ENCODE measurements at places on chromosomes 4 and X.
A peak's percentile ranks its signal among the peaks of the same experiment; 100 is the strongest.

- no peak for DNase-seq
Observed at GRCh38 chr4:8051644-8052043, 107.0 kb downstream of the ABLIM2 start.

- no peak for DNase-seq
Observed at GRCh38 chr4:77154065-77154464, 2.9 kb upstream of the CCNG2 start.

DNA sequence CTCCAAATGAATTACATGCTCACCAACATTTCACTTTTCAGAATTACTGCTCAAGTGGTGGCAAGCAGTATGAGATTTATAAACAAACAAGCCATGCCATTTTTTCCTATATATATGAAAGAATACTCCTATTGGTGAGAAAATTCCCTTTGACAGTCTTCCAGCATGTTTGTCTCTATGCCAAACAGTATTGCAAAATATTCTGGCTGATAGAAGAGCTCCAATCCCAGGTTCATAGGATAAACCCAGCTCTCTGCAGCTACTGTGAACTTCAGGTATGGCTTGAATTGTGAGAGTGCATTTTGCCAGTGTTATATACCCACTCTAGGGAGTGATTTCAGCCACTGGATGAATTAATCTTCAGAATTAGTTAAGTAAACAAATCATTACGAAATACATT is 108.8 kb downstream of the MAGEC2 start:
- no peak for DNase-seq

- DNase-seq: no peak
Observed at GRCh38 chr4:148240241-148240640, 202.0 kb downstream of the NR3C2 start.

GRCh38 chrX:104130808-104131207 is 18.5 kb downstream of the ZCCHC18 start:
- DNase-seq: no peak

DNA sequence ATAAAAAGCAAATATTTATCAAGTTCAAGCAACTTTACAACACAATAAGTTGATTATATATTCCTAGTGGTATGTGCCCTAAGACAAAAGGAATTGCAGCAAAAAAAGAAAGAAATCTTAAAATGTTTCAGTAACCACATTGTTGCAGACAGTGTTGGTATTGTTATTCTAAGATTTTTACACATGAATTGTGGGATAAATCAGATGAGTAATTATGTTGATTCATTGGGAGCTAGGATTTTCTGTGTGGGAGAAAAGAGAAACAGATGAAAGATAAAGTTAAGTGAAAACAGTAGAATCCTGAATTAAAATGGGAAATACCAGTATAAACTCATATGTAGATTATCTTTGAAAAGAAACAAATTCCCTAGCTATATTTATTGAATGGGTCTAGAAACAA is 362.4 kb downstream of the PPP3CA start:
- DNase-seq: peak; percentile 52

- no peak for DNase-seq
Observed at GRCh38 chr4:181108237-181108636, 1135.0 kb upstream of the TENM3 start.

DNA sequence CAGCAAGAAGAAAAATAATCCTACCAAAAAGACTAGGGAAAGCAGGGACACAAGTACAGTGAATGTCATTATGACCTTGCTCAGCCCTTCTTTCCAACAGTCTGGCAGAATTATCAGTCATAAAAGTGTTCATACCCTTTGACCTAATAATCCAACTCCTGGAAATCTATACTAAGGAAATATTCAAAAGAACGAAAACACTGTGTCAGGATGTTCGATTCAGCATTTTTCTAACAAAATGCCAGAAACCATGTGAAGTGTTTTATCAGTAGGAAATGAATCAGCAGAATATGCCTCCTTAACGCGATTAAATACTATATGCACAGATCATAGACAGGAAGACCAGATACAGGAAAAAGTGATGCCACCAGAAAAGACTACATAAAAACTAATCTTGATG is 16.2 kb upstream of the S100G start:
- DNase-seq: peak; percentile 58

- no peak for DNase-seq
Observed at GRCh38 chr4:4995908-4996265, 23.4 kb downstream of the CYTL1 start.

DNA sequence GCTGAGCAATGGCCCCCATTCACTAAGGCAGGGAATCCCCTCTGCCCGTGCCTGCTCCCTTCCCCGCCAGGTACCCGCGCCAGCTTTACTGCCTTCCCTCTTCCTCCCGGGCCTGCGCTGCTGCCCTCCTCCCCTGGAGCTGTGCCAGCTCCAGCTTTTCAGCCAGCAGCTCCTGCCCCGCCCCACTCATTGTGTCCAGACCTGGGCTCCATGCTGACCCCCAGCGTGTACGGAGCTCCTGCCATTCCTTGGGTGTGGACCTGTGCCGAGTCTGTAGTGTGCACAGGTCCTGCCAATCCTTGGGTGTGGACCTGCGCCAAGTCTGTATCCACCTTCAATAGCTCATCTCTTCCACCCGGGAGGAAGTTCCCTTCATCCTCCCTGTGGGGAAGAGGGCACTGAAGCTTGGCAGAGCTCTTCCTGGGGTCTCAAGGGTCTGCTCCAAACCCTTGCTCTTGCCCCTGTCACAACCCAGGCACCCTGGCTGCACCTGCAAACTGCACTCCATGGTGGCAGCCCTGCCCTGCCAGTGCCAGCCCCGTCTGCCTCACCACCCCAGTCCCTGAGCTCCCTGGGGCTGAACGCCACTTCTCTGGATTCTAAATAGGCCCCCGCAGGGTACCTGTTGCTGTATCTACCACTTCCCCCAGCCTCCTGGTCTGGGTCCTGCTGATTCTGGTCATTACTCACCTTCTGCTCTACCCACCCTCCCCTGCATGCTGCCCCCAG is 63.9 kb downstream of the TRMT44 start:
- no peak for DNase-seq

GRCh38 chr4:21544415-21544814 is 404.2 kb downstream of the KCNIP4 start:
- peak; percentile 1 for DNase-seq

GRCh38 chrX:149398027-149398426 is 107.1 kb downstream of the IDS start:
- no peak for DNase-seq

- peak; percentile 91 for DNase-seq
Observed at GRCh38 chr4:113575401-113575800, 186.1 kb downstream of the CAMK2D start.

GRCh38 chrX:6313356-6313755 is 84.7 kb upstream of the NLGN4X start:
- no peak for DNase-seq

GRCh38 chr4:25879991-25880651 is 17.3 kb upstream of the SEL1L3 start:
- DNase-seq: peak; percentile 63

DNA sequence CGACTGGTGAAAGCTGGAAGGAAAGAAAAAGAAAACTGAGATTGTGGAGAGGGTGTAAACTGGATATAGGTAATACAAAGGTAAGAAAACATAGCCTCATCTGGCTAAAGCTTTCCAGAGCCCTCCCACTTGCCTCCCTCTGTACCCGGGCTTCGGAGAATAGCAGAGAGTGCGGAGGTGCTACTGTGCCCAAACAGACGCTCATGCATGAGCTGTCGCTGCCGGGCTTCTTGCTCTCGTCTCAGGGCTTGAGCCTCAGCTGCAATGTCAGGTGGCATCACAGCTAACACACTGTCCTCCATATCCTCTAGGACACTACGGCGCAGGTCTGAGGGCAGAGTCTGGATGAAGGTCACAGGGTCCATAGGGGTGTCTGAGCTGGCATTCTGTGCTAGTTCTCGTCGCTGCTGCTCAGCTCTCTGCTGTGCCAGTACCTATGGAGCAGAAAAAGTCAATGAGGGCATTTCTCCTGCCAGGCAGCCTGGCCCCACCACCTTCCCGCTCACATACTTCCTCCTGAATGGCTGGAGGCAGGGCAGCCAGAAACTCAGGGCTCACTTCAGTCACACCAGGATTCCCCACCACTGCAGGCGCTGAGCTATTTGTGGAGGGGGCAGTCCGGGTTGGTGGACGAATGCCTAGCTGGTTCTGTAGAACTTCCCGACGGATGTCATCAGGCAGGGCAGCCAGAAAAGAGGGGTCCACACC is 116.7 kb upstream of the HSD17B10 start:
- no peak for DNase-seq

DNA sequence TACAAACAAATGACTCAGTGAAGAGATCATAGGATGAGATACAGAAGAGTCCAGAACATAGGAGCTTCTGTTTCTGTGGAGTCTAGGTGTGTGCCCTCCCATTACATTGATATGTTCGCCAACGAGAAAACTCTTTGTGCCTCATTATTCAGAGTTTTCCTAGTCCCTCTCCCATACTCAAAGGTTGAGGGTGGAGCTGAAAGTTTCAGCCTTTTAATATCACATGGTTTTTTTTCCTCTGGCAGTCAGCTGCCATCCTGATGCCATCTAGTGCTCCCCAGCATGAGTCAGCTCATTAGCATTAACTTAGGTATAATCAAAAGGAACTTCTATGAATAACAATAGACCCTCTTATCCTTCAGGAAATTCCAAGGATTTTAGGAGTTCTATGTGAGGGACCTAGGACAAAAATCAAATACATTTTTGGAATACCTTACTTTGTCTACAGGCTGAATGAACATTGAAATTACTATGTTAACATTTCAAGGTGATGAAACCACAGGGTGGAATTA is 559.6 kb upstream of the AMOT start:
- DNase-seq: no peak

DNA sequence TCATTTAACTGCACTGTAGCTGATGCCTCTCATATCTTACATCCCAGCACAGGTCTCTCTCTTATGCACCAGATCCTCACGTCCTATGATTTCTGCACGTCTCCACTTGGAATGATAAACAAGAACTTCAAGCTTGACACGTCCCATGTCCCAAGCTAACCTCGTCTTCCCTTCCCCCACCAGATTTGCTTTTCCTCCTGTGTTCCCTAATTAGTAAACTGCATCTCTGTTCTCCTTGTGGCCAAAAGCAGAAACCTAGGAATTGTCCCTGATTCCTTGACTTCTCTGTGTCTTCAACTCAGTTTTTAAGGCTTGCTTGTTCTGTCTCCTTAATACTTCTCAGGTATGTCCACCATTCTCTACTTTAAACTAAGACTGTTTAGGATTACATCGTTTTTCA is 171.9 kb downstream of the BMPR1B start:
- no peak for DNase-seq

DNA sequence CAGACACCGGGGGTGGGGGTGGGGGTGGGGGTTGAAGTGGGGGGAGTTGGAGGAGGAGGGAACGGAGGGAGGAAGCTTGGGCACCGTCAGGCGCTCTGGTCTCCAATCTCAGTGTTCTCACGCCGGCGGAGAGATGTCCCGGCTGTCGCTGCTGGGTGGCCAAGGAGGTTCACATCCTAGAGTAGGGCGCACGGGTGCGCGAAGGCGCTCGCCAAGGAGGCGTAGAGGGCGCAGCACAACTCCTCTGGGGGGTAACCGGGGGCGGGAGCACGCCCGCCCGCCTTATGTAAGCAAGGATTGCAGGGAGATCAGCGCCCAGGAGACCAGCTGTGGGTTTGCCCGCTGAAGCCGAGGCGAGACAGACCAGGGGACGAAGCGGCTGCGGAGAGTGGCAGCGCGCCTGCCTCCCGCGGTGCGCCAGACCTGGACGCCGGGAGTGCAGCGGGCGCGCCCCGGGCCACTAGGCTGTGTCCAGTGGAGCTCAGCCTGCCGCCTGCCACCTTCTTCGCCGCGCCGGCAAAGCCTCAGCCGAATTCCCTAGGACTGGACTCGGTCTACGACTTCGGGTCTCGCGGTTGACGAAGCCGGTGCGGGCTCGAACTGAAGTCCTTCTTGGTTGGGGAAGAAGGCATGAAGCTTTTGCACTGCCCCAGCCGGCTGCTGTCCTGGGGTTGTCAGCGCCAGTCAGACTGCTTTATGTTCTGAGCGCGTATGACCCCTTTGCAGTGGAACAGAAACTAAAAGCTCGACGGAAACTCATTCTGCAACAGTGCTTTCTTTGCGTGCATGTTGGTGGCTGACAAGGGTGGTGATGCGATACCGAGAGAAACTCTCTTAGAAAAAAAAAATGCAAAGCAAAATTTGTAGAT is 707 bp upstream of the UNC5C start:
- peak; percentile 53 for DNase-seq
